ENCODE measurements at places on chromosomes 1 and 21.

DNA sequence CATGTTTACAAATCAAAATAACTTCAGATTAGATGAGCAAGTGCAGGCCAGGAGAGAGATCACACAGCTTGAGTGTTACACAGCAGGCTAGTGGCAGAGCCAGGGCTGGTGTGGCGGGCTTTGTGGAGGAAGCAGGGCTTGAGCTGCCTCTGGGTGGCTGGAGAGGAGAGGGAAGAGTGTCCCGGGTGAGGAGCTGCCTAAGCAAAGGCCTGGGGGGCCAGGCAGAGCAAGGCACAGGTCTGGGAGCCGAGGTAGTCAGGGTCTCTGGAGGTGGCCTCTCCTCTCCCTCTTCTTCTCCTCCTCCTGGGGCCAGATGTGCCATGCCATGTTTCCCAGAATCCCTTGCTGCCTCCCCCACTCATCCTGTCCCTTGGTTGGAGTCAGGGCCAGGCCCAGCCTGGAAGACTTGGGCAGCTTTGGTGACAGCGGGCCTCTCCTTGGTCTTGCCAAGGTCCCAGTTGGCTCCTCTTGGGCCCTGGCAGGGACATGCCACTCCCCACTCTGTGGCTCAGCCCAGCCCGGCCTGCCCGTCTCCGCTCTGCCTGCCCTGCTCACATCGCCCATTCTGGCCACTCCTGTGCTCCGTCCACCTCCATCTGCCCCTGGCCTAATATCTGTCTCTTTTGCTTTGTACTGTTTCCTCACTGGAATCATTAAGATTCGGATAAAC lies 70.3 kb downstream of the PTPRU start:
- DNase-seq = no peak

DNA sequence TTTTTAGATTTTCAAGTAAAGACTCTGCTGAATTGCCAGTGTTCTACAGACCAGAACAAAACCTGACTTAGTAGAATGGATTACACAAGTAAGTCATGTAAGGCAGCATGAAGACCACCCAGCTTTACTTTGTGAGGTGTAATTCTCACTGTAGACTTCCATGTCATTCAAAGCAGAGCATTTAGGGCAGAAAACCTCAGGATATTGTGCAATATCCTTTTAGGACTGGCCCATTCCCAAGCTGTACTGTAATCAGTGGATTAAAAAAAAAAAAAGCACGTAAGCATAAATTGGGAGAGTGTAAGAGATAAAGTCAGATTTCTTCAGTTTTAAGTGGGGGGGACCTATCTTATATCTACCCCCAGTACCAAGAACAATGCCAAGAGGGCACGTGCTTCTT lies 380.5 kb upstream of the PRMT6 start:
- DNase-seq = no peak

- DNase-seq = no peak
Measured at GRCh38 chr1:39727932-39728317, 10.8 kb upstream of the PPIE start.

DNA sequence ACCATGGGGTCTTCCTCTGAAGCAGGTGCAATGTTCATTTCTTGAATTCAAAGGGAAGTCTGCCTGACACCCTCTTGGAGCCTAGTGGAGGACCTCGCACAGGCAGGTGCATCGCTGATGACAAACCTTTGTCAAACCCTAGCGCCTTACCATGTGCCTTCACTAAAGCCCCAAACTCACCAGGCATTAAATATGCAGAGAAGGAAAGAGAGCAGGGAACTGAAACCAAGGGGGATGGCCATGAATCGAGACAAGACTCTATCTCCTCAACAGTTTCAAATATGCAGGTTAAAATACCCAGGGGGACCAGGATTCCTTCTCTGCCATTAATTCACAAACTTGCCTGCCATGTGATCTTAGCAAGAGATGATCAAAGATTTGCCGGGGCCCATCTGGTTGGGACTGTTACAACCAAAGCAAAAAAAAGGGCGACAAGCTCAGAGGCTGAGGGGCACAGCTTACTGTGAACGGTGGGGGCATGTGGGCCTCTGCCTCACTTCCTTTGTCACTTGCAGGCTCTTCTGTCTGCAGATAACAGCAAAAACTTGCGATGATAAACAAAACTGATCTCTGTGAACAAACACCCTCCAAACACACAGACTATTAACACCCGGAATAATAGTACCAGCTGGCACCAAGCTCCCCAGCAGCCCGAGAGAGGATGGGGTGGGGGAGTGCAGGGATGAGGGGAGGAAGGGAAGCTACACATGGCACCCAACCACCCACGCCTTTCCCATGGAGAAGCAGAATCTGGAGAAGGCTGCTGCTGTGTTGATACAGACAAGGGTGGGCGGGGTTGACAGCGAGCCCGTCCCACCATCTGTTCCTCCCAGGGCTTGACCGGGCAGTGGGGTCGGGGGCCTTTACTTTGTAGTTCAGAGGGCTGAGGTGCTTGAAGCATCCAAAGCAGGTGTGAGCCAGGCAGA lies 33.9 kb downstream of the TMEM63A start:
- no peak for DNase-seq

GRCh38 chr1:87915771-87916170 lies 587.1 kb downstream of the LMO4 start:
- DNase-seq = no peak

DNA sequence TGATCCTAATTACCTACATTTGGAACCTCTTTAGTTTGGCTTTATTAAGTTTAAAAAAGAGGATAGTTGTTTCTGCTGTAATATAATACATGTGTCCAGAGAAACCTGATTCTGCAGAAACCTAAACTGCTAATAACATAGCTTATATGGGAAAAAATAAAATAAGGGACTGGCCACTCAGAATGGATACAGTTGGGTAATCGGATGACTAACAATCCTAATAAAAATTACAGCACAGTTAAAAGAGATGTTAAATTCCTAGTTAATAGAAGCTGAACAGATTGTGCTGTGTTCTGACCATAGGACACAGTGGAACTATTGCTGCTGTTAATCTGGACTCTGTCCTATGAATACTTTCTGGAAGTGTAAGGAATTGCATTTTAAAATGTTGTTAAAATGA lies 16.0 kb downstream of the ARV1 start:
- no peak for DNase-seq

DNA sequence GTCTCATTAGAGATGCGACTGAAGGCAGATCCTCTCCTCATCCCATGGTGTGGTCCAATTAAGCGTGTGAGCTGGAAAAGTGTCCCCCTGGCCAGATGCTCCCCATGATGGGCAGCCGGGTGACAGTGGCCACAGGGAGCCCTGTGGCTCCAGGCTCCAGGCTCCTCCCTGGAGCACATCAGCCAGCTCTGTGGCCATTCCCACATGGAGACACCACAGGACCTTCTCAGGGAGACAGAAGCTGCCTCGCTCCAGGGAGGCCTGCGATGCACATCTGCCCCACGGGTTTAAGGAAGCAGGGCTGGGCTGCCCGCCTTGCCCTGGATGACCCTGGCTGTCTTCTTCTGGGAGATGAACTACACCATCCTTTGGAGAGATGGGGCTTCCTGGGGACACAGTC lies 99.9 kb upstream of the TLR5 start:
- DNase-seq = no peak

DNA sequence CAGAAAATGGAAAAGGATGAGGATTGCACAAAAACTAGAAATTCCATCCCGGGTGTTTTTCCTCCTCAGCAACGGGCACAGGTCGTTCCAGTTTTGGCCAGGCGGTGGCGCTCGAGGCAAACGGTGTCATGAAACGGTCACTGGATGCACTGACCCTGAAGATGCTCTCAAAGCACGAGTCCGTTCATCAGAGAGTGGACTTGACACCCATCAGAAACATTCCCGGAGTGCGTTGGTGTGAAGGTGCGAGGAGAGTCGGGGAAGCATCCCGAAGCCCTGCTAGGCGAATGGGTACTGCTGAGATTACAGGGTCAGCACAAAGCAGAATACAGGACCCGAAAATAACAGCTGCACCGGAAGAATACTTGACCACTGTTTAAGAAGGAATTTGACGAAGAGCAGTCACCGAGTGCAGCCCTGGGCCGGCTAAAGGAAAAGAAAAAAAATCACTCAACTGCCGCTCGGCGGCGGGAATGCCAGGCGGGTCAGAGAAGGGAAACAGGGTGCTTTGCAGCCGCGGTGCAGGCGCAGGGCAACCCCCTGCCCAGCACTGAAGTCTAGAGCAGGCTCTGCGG lies 71.7 kb upstream of the ETS2 start:
- DNase-seq = no peak

DNA sequence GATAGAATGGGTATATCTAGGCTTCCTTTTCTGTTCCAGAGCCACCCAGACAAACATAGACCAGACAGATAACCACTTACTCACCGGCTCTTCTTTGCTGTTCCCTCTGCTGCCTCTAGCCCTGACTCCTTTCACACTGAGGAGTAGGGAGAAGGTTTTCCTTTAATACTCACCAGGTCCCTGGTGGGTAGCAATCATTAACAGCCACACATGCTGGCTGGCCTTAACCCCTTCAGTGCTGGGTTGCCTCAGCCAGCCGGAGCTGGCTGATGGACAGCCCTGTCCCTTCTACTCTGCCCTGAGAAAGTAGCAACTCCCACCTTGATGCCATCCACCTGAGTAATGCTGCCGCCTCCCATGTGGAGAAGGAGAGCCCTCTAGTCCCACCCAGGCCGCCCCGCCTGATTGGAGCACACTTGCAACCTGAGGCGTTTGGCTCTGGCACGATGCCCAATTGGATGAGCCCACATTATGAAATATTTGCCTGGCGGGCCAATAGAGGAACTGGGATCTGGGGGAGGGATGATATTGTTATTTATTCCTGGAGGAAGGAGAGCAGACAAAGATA lies 71.6 kb downstream of the PLEKHA6 start:
- DNase-seq = no peak

DNA sequence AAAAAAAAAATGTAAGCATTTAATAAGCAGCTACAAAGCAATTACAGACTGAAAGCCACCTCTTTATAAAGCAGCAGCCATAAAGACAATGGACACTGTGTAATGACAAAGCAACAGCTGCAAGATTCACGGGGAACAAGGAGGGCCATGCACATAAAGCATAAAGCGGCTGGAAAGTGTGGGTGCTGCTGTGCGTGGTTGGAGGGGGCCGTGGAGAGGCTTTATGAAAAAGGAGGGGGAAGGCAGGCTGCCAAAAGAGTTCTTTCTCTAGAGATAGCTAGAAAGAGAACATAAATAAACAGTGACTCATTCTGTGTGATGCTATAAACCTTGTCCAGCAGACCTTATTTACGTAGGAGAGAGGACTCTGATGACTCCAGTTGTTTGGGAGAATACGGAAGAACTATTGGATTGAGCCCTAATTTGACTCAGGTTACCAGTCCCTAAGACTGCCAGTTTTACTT lies 49.3 kb downstream of the ADAMTS1 start:
- DNase-seq = no peak

DNA sequence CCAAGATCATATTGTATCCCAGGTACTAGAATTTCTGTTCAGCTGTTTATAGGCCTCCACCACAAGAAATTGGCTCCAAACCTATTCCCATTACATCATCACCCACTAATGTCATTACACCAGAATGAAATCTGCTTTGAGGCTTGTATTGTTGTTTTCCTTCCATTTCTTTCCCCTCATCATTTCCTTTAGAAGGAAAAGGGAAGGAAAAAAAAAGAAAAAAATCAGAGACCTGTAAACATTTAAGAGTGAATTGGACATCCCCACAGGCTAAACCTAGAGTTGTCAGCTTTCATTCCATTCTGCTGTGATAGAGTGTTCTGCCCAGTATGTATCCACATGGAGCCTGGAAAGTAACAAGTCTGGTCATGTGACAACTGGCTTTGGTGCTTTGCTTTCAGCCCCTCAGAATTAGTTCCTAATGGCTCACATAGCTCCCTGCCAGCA lies 44.6 kb downstream of the NFYC start:
- no peak for DNase-seq

DNA sequence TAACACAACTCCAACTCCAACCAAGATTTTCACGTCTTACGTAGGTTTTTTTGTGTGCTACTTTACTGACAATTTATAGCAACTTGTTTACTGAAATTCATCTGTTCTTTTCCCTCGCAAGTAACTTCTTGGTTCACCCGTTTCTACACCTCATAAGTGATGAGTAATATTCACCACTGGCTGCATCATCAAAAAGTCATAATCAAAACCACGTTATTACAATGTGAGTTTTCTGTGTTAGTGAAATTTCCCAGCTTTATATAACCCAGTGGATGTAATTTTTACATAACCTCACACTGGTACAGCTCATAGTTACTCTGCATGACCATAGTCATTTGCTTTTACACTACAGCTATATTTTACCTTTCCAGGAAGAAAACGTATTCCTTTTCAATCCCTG lies 401.1 kb upstream of the LYPLAL1 start:
- DNase-seq = no peak
